ENCODE measurements at places on chromosomes 4 and X.

DNA sequence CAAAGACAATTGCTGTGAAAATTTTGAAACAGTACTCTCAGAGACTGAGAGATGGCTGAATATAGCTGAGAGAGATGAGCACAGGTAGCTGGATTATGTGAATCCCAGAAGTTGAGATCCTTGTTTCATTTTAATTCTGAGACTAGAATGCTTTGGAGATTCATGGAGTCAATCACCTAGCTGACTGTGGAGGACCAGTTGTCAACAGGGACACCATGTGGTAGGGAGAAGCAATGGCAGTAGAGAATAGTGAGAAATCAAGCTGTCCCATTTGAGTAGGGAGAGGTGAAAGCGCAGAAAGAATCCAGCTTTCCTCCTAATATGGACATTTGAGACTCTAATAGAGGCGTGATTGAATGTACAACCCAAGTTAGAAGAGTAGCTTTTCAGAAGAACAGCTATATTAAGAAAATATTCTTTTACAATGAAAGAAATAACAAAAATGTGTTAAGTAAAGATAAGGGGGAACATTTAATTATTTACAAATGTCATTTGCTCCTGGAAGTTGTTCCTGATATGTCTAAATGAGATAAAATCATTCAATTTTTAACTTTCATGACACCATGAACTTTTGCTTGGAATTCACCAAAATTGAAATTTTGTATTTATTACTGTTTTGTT, 30.3 kb upstream of the GLRB start:
- DNase-seq = peak; percentile 66

- DNase-seq = no peak
Measured at GRCh38 chr4:25449270-25449669, 72.2 kb downstream of the ANAPC4 start.

GRCh38 chr4:109559625-109559982, 442 bp upstream of the MCUB start:
- no peak for DNase-seq

DNA sequence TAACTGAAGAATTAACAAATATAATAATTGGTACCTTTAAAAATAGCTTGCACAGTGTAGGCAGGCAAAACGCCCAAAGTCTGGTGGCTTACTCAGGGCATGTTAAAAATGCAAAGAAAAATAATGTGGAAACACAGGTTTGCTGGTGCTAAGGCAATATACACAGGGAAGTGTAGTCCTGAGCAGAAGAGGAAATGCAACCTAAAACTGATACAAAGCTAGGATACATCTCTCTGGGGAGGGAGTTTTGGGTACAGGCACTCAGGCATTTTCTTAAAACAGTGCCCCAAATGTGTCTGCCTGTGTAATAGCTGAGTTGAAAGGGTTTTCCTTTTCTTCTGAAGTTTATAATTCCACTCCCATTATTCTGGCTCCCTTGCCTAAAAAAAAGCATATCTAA, 47.4 kb downstream of the TMPRSS11E start:
- no peak for DNase-seq

DNA sequence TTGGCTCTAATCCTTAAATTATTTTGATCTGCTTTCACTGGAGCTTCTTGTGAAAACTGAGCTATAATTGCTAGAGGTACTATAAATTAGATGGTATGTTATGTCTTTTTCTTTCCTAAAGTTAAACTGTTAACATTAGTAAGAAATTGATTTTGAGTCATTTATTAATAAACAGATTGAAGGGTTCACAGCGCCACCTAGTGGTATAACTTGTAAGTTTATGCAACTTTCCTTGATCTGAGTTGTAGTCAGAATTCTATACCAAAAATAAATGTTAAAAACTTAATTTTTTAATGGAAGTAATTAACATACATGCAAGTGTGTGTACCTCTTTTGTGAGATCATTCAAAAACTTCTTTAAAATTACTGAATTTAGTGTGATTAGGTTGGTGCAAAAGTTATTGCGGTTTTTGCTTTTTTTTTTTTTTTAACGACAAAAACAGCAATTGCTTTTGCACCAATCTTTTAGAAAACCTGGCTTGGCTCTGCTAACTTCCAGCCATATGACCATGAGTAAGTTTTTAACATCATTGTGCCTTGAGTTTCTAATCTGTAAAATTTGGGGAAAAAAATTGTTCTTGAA, 151.5 kb downstream of the CENPC start:
- DNase-seq = peak; percentile 29

DNA sequence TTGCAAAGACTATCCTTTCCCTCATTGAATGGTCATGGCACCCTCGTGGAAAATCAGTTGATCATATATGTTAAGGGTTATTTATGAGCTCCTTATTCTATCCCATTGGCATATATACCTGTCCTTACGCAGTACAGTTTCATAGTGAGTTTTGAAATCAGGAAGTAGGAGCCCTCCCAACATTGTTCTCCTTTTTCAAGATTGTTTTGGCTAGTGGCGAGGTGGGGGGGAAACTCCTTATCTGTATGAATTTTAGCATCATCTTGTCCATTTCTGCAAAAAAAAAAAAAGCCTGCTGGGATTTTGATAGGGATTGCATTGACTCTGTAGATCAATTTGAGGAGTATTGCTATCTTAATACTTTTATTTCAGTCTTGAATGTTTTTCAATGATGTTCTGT, 2.5 kb upstream of the USP9X start:
- DNase-seq = no peak

- DNase-seq = no peak
Measured at GRCh38 chrX:64330284-64330683, 65.0 kb downstream of the MTMR8 start.

DNA sequence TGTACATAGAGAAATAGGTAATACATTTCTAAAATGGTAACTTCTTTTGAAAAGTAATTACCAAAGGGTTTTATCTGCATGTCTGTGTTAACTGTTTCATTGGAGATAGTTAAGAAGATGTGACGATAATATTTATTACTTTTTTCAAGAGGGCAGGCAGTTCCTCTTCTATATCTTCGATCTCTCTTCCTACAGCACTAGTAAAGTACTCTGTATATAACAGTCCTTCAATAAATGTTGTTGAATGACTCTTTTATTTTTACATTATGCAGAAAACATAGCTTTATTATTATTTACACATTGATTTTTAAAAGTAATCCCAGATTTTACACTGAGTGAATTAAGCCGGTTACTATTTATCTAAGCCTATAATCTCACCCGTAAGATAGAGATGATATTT, 51.8 kb downstream of the TMPRSS11E start:
- no peak for DNase-seq

- DNase-seq = peak; percentile 47
Measured at GRCh38 chrX:136030303-136031191, 45.3 kb downstream of the SLC9A6 start.

GRCh38 chr4:3615386-3616286, 83.4 kb upstream of the LRPAP1 start:
- DNase-seq = no peak

DNA sequence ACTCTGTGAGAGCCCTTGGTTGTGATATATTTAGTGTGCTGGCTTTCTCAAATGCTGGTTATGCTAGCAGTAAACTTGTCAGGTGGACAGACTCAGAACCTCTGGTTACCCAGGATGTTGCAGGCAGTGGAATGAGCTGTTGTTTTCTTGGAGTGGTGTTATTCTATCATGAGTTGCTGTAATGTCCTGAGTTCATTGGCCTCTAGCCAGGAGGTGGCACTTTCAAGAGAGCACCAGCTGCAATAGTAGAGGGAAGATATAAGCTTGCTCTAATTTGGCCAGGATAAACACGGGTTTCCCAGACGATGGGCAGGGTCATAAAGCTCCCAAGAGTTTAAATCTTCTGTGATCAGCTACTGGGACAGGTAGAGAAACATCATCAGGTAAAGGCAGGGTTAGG, 95.0 kb upstream of the UBQLN2 start:
- DNase-seq = no peak

DNA sequence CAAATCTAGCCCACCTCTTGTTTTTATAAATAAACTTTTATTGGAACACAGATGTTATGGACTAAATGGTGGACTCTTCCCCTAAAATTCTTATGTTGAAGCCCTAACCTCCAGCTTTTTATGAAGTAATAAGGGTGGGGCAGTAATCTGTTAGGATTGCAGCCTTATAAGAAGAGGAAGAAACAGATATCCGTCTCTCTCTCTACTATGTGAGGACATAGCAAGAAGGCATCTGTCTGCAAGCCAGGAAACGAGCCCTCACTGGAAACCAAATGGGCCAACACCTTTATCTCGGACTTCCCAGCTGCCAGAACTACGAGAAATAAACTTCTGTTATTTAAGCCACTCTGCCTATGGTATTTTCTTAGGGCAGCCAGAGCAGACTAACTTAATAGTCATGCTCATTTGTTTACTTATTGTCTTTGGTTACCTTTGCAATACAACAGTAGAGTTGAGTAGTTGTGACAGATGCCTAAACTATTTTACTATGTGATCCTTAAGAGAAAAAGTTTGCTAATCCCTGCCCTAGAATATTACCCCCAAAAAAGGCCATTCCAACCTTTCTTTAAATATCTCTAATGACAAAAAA, 67.4 kb downstream of the MANBA start:
- no peak for DNase-seq

DNA sequence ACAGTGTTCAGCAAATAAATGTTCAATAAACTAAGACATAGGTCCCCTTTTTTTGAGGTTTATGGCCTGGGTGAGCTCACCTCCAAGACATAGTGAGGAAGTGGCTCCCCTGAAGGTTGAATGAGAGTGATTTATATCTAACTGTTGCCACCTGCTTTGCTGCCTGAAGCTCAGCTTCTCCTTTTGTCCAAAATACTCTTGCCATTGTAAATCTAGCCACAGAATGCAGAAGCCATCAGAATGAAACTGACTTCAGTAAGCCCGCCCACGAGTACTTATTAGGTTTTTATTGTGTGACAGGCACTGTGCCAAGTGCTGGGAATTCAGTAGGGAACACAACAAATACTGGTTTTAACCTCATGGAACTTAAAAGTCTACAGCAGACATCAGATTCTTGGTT, 18.0 kb downstream of the SPINK2 start:
- no peak for DNase-seq
